ENCODE measurements at places on chromosomes 11 and 22. TPM values are rescaled to one million over a fixed set of nuclear protein-coding genes. Genes with fewer than 3 reads are reported as not detected.
A peak's percentile ranks its signal among the peaks of the same experiment; 100 is the strongest.

DNA sequence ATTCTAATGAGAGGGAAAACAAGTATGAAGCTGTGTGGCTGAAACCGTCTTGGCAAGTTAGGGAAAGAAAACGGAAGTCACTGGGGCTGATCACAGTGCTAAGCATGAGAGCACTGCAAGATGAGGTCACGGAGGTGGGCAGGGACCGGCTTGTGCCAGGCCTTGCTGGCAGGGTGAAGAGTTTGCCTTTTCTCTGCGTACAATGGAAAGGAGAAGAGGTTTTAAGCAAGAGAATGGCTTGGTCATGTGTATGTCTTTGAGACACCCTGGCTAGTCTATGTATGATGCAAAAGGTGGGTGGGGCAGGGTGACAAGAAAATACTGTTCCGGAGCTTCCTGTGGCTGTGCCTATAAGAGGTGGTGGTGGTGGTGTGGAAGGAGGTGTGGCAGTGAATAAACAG lies 567.9 kb downstream of the NTM start:
- H3K27me3 ChIP-seq, result no peaks in the 10 kb centered on the region
- H3K36me3 ChIP-seq, result no peaks in the 10 kb centered on the region
- H3K4me1 ChIP-seq, result no peaks in the 10 kb centered on the region
- no peak overlapping the region for H3K27ac ChIP-seq
- DNase-seq, result no peak
- H3K4me3 ChIP-seq, result no peak overlapping the region

DNA sequence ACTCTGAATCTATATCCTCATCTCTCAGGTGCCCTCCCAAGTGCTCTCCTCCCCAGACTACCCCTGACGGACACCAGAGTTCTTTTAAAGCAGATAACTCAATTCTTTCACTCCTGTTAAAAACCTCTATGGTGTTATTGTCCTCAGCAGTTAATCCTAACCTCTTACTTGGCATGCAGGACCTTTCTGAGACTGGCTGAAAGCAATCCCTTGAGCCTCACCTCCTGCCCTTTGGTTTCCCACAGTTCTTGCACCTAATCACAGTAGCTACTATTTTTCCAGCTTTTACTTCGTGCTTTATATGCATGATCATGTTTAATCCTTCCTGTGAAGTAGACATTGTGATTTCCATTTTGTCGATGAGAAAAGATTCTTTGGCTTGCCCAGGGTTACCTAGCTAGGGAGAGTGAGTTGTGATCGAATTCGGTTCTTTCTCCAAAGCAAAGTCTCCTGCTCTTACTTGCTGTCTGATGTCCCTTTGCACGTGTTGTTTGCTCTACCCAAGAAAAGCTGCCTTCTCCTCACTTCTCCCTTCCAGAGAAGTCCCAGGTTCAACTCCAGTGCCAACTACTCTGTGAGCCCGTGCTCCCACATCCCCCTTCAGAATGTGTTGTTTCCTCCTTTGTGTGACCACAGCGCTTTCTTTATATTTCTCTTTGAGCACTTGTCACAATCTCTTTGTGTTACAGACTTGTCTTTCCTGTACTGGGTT lies 2.1 kb downstream of the UBE2L3 start:
- H3K27ac ChIP-seq, result peak overlapping the region; percentile 0
- H3K4me1 ChIP-seq, result peaks cover 56% of the 10 kb centered on the region
- H3K27me3 ChIP-seq, result no peaks in the 10 kb centered on the region
- DNase-seq, result no peak
- H3K36me3 ChIP-seq, result no peaks in the 10 kb centered on the region

DNA sequence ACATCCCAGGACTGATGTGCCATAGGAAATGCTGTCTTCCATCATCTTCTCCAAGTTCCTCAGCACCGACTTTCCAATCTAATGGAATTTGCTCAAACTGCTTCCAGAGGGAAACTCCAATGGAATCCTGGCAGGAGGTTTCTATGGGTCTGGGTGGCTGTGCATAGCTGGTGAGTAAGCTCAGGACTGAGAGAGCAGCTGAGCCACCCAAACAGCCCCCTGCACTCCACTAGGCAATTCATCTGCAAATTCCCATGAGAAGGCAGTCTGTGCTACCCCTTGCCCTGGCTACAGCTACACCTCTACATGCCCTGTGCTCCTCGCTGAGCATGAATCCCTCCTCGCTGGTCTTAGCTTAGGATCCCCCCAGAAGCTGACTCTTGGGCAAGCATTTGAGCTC lies 127.9 kb upstream of the CSNK2A3 start:
- H3K4me3 ChIP-seq, result no peak overlapping the region
- H3K27me3 ChIP-seq, result no peaks in the 10 kb centered on the region
- no peak for DNase-seq

DNA sequence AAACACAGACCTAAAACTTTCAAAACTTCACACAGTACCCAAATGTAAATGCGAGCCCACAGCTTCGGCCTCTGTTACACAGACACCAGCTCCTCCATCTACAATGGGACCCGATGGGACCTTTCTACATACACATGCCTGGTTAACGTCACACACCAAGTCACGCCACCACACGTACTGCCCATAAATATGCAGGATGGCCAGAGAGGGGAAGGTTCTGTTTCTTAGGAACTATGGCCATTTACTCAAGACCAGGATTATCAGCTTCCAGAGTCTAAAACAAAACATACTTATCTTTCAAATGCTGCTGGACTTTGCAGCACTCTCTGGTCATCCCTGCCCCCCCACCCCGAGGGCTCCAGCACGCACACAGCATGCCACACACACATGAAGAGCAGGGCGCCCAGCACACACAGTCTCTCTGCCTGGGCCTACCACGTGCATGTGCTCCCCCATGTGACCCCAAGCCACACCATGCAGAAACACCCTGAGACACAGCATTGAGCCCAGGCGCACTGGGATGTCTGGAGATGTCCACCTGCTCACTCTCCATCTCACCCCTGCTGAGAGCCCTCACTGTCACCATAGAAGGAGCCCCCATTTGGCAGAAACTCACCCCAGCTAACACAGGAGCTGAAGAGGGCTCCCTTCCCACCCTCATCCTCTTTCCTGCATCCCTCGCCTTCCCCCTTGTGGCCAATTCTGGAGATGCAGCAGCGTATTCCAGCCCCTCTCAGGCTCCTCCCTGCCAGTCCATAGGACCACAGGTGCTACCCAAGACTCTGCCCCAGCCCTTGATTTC lies 61.8 kb downstream of the SLC22A12 start:
- peaks cover 6% of the 10 kb centered on the region for H3K4me1 ChIP-seq
- no peaks in the 10 kb centered on the region for H3K36me3 ChIP-seq
- peaks cover 46% of the 10 kb centered on the region for H3K27me3 ChIP-seq
- H3K27ac ChIP-seq, result no peak overlapping the region

DNA sequence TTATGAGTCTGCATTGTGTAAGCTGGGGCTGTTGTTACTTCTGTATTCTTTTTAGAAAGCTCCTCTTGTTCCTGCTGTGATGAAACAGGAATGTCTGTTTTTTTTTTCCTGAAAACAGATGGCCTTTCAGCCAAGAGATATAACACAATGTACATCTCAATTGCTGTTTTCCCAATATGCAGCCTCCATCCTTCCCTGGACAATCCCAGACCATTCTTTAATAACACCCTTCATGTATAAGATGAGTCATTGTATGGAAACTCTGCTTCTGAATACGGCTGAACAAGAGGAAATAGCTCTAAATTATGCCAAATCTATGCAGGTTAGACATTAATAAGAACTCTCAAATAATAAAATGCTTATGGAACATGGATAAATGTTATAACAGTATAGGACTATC lies 60.2 kb upstream of the LRRC4C start:
- H3K4me1 ChIP-seq, result no peaks in the 10 kb centered on the region
- H3K36me3 ChIP-seq, result no peaks in the 10 kb centered on the region
- no peaks in the 10 kb centered on the region for H3K27me3 ChIP-seq
- H3K4me3 ChIP-seq, result no peak overlapping the region

GRCh38 chr11:43558146-43558545 lies 122.4 kb upstream of the HSD17B12 start:
- H3K27me3 ChIP-seq, result peaks cover 76% of the 10 kb centered on the region
- no peak overlapping the region for H3K27ac ChIP-seq
- no peak for DNase-seq
- H3K36me3 ChIP-seq, result no peaks in the 10 kb centered on the region
- no peak overlapping the region for H3K4me3 ChIP-seq
- peaks cover 32% of the 10 kb centered on the region for H3K4me1 ChIP-seq

- no peak for DNase-seq
- H3K36me3 ChIP-seq, result no peaks in the 10 kb centered on the region
- H3K4me1 ChIP-seq, result no peaks in the 10 kb centered on the region
- no peak overlapping the region for H3K4me3 ChIP-seq
- no peak overlapping the region for H3K27ac ChIP-seq
Measured at GRCh38 chr11:121334973-121335710, 42.6 kb downstream of the SC5D start.

DNA sequence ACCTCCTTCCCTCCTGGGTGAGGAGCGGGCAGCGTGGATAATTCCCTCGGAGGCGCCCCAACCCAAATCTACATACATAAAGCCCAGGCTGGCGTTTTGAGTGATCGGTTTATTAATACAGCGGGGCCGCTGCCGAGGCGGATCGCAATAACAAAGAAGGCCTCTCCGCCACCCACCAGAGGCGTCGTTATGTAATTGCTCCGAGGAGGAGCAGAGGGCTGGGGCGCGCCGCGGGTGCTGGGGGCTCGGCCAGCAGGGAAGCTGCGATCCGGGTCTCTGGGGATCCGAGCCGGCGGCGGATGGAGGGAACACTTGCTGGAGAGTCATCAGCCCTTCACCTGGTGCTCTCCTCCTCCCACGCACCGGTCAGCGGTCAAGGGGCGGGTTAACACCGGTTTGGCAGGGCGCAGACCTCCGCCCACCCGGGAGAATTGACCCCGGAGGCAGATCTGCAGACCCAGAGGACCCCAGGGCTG lies 6.4 kb upstream of the TP53I11 start:
- peaks cover 23% of the 10 kb centered on the region for H3K4me1 ChIP-seq
- H3K27ac ChIP-seq, result no peak overlapping the region
- H3K4me3 ChIP-seq, result no peak overlapping the region
- H3K27me3 ChIP-seq, result no peaks in the 10 kb centered on the region
- no peaks in the 10 kb centered on the region for H3K36me3 ChIP-seq
- no peak for DNase-seq

DNA sequence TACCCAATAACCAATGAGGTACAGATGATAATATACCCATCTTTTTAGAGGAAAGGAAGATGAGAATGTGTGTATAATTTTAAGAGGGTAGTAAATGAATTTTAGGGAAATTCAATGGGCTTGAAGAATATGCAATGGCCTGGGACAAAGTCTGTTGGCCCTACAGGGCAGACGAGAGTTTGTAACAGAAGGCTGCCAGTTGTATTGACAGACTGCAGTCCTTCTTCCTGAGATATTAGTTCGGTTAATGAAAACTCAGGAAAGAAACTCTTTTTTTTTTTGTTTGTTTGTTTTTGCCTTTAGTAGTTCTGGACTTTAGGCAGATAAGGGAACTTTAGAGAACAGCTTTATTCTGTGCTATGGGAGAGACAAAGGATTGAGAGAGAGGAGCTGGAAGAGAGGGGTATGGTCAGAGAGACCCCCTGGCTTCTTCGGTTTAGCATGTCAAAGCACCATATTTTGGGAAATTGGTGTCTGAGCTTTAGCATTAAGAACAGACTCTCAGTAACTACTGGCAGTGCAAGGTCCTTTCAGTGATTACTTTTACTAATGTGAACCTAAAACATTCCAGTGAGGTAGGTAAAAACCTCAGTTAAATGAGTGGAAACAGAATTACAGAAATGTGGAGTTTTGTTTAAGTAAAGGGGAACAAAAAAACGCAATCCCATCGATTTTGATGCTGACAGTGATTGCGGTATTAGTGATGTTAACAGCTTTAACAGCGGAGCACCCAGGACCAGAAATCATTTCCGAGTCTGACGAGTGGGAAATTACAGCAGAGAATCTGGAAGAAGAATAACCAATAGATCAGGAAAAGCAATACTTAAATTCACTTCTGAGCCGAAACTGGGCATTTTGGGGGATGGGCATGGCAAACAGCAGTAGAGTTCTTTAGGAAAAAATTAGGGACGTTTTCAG lies 644 bp upstream of the NAALAD2 start:
- H3K4me3 ChIP-seq, result peak overlapping the region; percentile 48
- H3K27ac ChIP-seq, result peak overlapping the region; percentile 44
- no peaks in the 10 kb centered on the region for H3K27me3 ChIP-seq
- H3K4me1 ChIP-seq, result peaks cover 21% of the 10 kb centered on the region

GRCh38 chr22:42452916-42453315 lies 20.7 kb upstream of the NFAM1 start:
- H3K4me3 ChIP-seq, result no peak overlapping the region
- H3K27ac ChIP-seq, result no peak overlapping the region
- H3K36me3 ChIP-seq, result no peaks in the 10 kb centered on the region
- H3K4me1 ChIP-seq, result no peaks in the 10 kb centered on the region

GRCh38 chr11:26806219-26806618 lies 84.4 kb upstream of the SLC5A12 start:
- no peak for DNase-seq
- no peaks in the 10 kb centered on the region for H3K27me3 ChIP-seq
- no peaks in the 10 kb centered on the region for H3K36me3 ChIP-seq

- no peak overlapping the region for H3K4me3 ChIP-seq
- no peaks in the 10 kb centered on the region for H3K36me3 ChIP-seq
- peak overlapping the region; percentile 37 for H3K27ac ChIP-seq
- H3K4me1 ChIP-seq, result peaks cover 5% of the 10 kb centered on the region
- peaks cover 4% of the 10 kb centered on the region for H3K27me3 ChIP-seq
Measured at GRCh38 chr11:61602775-61603569, 22.1 kb upstream of the SYT7 start.

DNA sequence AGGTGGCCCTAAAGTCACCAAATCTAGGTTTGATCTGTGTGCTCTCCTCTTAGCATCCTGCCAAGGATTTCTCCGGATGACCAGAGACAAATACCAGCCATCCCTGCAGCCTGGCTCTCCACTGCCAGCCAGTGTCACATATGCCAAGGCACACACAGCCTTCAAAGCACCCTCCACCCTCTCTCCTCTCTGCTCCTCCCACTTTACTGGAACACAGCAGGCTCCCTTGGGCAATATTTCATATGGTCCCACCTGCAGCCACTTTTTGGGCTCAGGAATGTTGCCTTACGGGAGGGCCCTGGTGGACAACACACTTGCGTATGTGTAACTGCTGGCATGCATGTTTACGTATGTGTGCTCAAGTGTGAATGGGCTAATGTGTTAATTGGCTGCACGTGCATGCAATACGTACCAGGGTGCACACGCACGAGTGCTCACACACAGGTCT lies 183.9 kb downstream of the CEP164 start:
- H3K36me3 ChIP-seq, result no peaks in the 10 kb centered on the region
- peaks cover 22% of the 10 kb centered on the region for H3K27me3 ChIP-seq
- no peak overlapping the region for H3K4me3 ChIP-seq
- no peak for DNase-seq
- no peak overlapping the region for H3K27ac ChIP-seq

GRCh38 chr22:38935023-38935422 lies 22.4 kb upstream of the APOBEC3A start:
- no peaks in the 10 kb centered on the region for H3K36me3 ChIP-seq
- H3K27ac ChIP-seq, result no peak overlapping the region
- peak; percentile 94 for DNase-seq
- H3K27me3 ChIP-seq, result no peaks in the 10 kb centered on the region
- H3K4me1 ChIP-seq, result peaks cover 13% of the 10 kb centered on the region

- H3K27me3 ChIP-seq, result no peaks in the 10 kb centered on the region
- DNase-seq, result no peak
- H3K27ac ChIP-seq, result no peak overlapping the region
- H3K36me3 ChIP-seq, result peaks cover 4% of the 10 kb centered on the region
Measured at GRCh38 chr11:35814081-35814695, 129.7 kb upstream of the LDLRAD3 start.

The DMC1 gene
- 0.46 TPM for polyA plus RNA-seq

All from stomach (tissue), 19 donors.